ENCODE measurements at places on chromosomes 4 and X.

DNA sequence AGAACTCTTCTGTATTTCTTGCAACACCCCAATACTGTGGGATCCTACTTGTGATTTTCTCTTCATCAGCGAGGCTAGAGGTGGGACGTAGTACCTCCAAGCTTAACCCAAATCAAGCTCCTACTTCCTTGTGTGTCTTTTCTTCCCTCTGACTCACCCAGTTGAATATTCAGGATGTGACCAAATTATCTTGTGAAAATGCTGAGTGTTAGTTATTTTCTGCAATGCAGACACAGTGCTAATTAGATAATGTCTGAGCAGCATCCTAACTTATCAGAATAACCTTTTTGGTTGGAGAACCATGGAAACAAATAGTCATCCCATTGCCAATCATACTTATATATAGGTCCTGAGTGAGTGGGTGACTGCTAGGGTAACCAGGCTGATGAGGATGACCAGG, 2.4 kb downstream of the MEPE start:
- DNase-seq = no peak

- DNase-seq = no peak
Observed at GRCh38 chrX:142831961-142832530, 193.7 kb upstream of the SPANXN4 start.

DNA sequence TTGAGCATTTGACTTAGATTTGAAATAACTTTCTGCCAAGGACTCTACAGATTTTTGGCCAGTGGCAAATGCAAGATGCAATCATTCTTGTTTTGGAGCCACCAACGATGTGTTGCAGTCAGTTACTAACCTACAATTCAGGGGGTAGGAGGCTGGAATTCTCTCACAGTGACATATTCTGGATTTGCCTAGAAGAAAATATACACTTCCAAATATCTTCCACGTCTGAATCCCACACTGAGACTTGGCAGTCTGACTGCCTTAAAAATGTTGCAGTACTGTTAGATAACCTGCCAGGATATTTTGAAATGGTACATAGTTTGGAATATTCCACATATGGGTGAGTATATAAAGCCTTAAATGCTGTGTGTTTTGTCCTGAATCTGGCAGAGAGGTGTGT, 27.6 kb upstream of the AGTR2 start:
- no peak for DNase-seq

DNA sequence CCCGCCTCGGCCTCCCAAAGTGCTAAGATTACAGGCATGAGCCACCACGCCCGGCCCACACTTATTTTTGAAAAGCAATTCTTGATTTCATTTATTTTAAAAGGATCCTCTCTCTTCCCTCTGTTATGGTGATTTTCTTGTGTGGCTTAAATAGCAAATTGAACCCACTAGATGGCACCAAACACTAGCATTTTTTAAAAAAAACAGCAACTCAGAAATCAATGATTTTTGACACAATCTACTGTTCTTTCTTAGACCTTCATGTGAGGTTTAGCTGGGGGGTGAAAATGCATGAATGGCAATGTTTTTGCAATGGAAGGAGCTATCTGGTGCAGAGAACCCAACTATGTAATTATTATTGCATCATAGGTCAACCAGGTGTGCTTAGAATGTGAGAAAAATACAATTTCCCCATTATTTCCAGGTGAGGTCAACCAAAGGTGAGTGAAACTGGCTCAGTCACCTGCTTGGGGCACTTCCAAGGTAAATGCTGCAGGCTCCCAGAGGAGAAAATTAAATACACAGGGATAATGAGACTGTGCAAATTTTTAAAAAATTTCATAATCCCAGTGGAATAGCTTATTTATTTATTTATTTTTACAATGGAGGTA, 226.7 kb upstream of the PRKX start:
- DNase-seq = peak; percentile 14

- no peak for DNase-seq
Observed at GRCh38 chr4:8402640-8403039, 37.9 kb downstream of the ACOX3 start.

DNA sequence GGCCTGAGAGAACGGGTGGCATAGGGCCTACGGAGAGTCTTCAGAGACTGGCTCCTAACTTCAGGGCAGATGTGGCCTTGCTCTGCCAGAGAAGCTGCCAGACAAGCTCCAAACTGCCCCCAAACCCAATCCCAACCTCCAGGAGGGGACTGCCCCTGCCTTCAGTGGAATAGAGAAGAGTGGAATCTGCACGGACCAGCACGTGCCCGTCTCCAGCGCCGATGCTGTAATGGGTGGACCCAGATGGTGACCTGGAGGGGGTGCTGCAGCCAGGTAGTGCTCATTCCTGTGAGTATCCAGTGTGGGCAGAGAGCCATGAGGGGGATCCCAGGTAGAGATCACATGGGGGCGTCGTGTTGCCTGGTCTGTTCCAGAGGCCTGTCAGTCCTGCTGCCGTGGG, 73.2 kb upstream of the NKX1-1 start:
- DNase-seq = no peak

GRCh38 chrX:65407157-65407626, 127.4 kb downstream of the LAS1L start:
- no peak for DNase-seq

DNA sequence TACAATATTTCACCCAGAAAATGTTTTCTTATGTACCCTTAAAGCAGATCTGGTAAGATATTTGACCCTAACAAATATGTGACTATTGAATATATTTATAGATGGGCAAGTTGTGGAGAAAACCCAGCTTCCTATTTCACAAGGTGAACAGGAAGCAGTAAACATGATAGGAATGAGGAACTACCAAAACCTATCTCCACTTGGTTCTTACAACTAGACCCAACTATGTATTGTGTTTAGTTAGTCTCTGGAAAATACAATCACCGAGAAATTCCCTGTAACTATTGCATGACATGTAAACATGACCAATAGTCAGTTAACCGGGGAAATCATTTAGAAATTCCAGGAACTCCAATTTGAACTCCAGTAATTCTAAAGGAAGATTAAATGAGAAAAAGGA, 8.4 kb upstream of the RXFP1 start:
- no peak for DNase-seq

GRCh38 chrX:79530310-79531108, 163.4 kb upstream of the ITM2A start:
- DNase-seq = no peak

GRCh38 chr4:154984148-154984547, 203.1 kb downstream of the RBM46 start:
- DNase-seq = peak; percentile 66

- DNase-seq = peak; percentile 2
Observed at GRCh38 chrX:69503782-69504625, at the start of gene NALF2. Gene NALF2 (plus strand): TSS chrX:69504326. CDS start chrX:69505283, 957 bp downstream.

DNA sequence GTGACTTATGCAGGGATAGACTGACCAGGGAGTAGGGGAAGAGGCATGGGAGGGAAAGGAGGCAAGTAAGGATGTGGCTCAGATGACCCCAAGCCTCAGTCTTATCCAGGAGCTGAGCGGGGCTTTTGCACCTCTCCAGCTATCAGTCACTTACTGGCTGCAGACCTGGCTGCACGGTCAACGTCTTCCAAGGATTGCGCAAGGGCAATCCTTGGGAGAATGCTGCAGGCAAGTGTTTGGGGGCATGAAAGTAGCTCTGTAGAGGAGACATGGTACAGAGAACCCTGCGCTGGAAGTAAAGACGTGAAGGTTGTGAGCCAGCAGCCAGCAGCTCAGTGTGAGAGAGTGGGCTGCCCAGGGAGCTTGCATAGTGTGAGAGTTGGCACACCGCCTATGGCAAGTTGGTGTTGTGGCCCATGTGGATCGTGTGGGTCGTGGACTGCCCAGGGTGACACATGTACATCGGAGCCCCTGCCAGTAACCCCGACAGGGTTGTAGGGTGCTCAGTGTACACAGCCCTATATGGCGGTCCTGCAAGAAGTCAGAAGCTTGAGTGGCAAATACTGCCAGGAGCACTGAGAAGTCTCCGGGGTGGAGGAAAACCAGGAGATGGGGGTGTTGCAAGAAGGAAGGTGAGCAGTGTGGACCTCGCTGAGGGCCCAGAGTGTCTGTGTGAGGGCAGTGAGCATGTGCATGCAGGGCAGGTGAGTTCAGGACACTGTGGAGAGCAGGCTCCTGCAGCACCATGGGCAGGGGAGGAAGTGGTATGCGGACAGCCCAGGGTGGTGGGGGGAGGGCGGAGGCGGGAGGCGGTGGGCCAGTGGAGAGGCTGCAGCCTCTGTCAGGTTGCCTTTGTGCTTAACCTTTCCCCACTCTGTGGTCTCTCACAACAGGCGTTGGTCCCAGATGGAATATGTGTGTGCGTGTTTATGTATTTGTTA, 50.9 kb downstream of the KIT start:
- DNase-seq = no peak

DNA sequence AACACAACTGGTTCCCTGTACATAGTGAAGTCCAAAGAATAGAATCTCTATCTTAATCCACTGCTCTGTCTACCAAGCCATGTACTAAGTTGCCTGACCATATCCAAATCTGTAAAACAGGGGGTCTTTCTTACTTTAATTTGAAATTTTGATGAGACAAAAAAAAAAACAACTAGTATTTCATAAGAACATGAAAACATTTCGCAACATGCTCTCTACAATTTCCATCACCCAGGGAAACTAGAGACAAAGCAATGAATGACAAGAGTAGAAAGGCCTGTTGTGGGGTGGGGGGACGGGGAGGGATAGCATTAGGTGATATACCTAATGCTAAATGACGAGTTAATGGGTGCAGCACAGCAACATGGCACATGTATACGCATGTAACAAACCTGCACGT, 279.9 kb downstream of the PPP3CA start:
- no peak for DNase-seq
